Fibroblast of lung (primary cell): ENCODE measurements at places on chromosomes 11 and 22. TPM values are rescaled to one million over a fixed set of nuclear protein-coding genes. Genes with fewer than 3 reads are reported as not detected.

GRCh38 chr11:120022617-120023016 is 115.3 kb downstream of the TRIM29 start:
- no peak for DNase-seq

- DNase-seq = no peak
Measured at GRCh38 chr11:102453302-102453695, 734 bp upstream of the TMEM123 start.

- DNase-seq = no peak
Measured at GRCh38 chr11:73156686-73157085, 14.6 kb upstream of the FCHSD2 start.

GRCh38 chr11:69598147-69598546 is 42.8 kb upstream of the CCND1 start:
- peak; percentile 9 for DNase-seq

DNA sequence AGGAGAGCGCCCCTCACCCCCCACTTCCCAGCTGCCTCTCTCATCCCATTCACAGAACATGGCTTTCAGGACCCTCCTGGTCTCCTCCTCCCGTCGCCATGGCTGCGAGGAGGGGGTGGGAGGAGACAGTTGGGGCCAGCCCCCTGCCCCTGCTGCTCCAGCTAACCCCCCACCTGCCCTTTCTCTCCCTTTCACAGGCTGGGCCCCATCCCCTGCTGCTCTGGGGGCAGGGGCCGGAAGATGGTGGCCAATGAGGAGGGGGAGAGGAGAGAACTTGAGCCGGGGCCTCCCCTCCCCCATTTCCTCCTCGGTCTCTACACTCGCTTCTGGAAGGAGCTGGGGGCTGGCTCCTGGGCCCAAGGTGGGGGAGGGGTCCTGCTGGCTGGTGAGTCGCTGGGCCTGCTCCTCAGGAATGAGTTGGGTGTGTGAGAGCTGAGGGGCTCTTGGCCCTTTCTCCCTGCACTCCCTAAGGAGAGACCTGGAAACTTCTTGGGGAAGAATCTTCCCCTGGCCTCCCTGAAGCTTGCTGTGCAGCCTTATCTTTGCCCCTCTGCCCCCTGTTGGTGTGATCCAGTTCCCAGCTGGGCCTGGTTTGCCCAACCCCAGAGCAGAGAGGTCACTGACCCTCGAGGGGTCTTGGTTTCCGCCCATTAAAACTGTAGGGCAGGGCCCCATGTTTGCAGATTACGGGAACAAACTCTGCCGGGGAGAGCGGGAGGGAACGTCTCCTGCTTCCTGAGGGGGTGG is 10.2 kb downstream of the YPEL4 start:
- DNase-seq = peak; percentile 71

DNA sequence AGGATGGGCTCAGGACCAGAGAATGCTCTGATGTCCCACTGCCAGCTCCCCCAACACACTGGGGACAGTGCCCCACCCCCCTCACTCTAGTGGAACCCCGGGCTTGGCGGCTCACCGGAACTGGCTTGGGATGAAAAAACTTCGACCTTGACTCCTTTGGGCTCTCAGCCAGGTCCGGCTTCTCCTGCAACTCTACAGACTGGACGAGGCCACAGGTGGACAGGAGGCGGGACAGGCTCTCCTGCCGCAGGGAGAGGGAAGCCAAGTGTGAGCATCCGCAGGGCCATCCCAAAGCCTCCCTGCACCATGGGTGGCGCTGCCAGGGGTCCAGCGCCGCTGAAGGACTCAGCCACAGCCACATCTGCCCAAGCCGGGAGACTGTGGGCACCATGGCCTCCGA is 3.7 kb downstream of the RRP7A start:
- no peak for DNase-seq

DNA sequence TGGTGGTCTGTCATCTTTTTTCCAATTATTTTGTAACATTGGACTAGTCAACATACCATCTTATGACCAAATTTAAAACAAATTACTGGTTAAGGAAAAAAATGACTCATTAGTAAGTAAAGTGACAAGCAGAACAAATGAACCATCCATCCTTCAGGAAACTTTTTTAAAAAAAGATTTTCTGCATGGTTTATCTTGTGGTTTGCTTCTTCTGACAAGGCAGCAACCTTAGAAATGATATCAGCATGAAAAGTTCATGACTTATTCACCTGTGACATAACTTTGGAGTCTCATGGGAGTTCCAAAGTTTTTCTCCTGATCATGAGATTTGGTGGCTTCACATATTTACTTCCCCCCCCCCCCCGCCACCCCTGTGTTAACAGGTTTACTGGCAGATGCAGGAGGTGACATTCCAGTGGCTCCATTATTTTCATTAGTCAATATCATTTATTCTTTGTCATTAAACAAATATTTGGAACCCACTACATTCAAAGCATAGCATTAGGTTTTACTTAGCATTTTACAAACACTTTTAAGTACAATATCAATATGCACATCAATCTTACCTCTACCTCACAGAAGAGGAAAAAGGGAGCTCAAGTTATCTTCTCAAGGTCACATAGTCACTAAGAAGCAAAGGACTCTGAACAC is 40.7 kb downstream of the DCUN1D5 start:
- DNase-seq = no peak

- DNase-seq = no peak
Measured at GRCh38 chr11:130006929-130007328, 4.3 kb upstream of the PRDM10 start.

GRCh38 chr11:100908746-100909145 is 220.9 kb downstream of the PGR start:
- peak; percentile 85 for DNase-seq

- DNase-seq = peak; percentile 63
Measured at GRCh38 chr11:65225279-65226102, 36.3 kb upstream of the POLA2 start.

- DNase-seq = no peak
Measured at GRCh38 chr22:37334461-37334858, 52.2 kb downstream of the CYTH4 start.

- peak; percentile 49 for DNase-seq
Measured at GRCh38 chr11:13384908-13385640, 77.9 kb downstream of the BTBD10 start.

DNA sequence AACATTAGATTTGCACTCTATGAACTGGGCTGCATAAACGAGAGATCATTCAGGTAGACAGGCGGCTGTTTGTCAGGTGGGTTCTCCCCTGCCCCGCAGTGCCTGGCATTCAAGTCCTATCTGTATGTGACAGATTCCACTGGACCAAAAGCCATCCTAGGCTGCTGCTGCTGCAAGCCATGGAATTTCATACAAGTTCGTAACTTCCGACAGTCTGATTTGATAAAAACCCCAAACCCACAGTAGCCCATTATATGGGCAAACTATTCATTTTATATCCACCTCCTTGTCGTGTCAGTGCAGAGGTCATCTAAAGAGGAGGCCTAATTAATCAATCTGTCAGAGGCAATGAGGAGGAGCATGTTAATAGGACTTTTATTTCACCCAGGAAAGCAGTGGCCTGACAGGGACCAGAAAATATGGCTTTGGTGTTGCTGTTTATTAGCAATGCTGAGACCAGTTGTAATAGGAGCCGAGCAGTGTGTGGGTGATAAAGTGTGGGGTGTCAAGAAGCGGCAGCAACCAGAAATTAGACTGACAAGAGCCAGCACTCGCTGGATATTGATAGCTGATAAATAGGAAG is 124.2 kb downstream of the ARL14EP start:
- no peak for DNase-seq

DNA sequence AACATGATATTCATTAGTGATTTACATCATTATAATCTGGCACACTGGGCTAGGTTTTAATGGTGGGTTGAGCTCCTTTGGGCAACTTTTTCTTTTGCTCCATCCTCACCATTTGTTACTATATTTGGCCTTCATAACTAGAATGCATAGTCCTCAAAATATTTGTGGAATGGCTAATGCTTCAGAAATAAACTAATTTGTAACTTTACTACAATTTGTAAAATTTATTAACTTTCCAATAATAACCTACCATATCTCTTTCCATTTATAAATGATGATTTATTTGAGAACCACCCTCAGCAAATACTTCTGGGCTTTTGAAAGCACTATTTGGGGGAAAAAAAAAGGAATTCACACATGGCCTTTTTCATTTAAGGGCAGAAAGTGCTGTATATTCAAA is 79.7 kb downstream of the LARGE2 start:
- DNase-seq = no peak

- DNase-seq = no peak
Measured at GRCh38 chr11:125374398-125374797, 121.7 kb downstream of the FEZ1 start.

DNA sequence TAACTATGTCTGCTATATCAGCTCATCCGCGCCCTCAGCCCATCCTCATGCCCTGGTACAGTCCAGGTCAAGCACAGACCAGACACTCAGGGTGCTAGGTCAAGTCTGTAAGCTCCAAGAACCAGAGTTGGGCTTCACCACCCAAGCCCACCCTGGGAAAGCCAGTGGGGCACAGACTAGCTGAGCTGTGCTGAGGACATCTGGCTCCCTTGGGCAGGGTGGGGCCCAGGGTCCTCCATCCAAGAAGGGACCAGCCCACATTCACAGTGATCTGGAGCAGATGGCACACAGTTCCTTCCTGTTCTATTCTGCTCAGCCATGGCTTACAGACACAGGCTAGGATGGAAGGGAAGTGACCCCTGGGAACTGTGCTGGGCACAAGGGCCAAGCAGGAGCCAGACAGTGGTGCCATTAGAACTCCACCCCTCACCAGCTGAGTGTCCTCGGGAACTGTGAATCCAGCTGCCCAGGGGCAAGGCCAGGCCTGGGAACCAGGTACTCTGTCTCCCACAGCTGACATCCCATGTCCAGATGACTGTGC is 9.1 kb downstream of the P2RY6 start:
- DNase-seq = no peak

DNA sequence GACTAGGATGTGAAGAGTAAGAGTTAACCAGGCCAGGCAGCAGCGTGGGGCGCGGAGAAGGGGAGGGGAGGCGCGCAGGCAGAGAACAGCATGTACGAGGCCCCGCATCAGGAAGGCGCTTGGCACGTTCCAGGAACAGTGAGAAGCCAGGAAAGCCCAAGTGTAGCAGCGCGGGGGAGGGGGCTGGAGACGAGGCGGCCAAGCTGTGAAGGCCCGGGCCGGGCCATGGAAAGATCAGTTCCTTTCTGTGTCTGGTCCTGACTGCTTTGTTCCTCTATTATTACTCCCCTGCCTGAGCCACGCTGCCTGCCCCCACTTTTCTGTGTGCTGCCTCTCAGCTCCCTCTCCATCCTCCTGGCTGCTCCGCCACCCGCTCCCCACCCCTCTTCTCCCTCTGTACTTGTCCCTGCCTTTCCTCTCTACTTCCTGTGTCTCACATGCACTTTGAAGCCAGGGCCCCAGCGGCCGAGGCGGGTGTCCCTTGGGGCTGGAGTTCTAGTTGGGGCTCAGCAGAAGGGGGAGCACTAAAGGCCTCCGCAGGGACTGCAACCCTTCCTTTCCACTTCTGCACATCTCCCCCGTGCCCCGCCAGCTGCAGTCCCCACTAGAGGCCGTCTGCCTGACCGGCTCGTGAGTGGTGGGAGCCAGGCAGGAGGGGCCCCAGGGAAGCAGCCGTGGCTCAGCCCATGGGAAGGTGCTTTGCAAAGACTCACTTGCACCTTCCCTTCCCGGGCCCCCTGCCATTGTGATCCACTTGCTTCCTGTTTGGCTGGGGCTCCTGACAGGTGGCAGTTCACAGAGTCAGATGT is 63.7 kb downstream of the PRDM11 start:
- peak; percentile 32 for DNase-seq

DNA sequence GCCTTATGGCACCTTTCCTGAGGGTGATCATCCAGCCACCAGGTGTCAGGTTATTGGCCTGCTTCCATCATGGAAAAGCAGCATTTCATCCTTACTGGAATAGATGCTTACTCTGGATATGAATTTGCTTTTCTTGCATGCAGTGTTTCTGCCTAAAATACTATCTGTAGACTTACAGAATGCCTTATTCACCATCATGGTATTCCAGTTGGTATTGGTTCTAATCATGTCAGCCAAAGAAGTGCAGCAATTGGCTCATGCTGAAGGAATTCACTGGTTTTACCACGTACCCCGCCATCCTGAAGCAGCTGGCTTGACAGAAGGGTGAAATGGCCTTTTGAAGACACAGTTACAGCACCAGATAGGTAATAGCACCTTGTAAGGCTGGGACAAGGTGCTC is 194.2 kb downstream of the AASDHPPT start:
- DNase-seq = no peak

DNA sequence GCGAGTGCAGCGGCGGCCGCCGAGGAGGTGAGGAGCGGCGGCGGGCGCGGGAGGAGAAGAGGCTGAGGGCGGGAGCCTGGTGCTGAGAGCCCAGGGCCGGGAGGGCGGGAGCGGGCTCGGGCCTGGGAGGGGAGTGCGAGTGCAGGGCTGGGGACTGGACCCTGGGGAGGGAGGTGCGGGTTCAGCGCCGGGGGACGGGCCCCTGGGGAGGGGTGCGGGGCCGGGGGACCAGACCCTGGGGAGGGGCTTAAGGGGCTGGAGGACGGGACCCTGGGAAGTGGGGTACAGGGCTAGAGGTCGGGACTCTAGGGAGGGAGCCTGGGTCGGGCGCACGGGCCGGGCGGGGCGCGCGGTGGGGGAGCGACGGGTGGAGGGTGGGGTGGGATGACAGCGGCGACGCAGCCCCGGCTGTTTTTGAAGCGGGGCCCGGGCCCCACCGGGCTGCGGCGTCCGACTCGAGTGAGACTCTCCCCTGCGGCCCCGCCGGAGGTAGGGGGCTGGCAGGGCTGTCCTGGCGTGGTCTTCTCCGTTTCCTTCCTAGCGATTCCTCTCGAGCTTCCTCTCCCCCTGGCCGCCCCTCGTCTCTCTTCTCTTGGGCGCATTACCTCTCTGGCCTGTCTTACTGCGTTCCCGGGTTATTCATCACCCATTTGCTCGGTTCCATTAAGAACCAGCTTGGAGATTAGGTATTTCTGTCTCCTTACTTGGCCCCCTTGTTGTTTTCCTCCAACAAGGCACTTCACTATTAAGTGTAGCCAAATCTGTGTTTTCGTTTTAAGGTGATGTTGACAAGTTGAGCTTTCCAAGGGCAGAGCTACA is 754 bp downstream of the NUP50 start:
- DNase-seq = peak; percentile 33

- DNase-seq = no peak
Measured at GRCh38 chr22:35126993-35127392, 61.0 kb downstream of the ISX start.

DNA sequence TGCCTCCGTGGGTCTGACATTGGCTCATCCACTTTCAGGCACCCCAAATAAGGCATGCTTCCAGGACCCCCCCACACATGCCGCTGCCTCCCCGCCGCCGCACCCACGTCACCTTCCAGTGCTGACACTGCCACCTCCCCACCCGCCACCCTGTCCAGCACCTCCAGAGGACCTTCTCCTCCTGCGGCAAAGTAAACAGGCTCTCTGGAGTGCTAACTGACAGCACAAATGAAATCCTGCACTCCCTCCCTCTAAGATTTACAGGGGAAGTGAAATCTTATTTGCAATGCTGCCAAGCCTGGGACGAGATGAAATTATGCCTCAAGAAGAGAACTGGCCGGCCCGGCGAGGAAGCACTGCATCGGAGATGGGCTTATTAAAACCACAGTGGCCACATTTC is 35.3 kb downstream of the MACROD1 start:
- DNase-seq = no peak

Gene NADSYN1
- polyA plus RNA-seq = 22.0 and 23.1 TPM in 2 replicates

Gene NCF4
- polyA plus RNA-seq = not detected in 2 replicates
